ENCODE measurements at places on chromosomes 11 and 22.

- H3K27ac ChIP-seq = no peak overlapping the region
- no peaks in the 10 kb centered on the region for H3K36me3 ChIP-seq
- peaks cover 3% of the 10 kb centered on the region for H3K27me3 ChIP-seq
- no peak for DNase-seq
These were observed 89.6 kb downstream of the SERGEF start for GRCh38 chr11:17923217-17923616.

- no peaks in the 10 kb centered on the region for H3K4me1 ChIP-seq
- peaks cover 39% of the 10 kb centered on the region for H3K27me3 ChIP-seq
- H3K4me3 ChIP-seq = no peak overlapping the region
These were observed 52.2 kb upstream of the PAX6 start for GRCh38 chr11:31863170-31863832.

DNA sequence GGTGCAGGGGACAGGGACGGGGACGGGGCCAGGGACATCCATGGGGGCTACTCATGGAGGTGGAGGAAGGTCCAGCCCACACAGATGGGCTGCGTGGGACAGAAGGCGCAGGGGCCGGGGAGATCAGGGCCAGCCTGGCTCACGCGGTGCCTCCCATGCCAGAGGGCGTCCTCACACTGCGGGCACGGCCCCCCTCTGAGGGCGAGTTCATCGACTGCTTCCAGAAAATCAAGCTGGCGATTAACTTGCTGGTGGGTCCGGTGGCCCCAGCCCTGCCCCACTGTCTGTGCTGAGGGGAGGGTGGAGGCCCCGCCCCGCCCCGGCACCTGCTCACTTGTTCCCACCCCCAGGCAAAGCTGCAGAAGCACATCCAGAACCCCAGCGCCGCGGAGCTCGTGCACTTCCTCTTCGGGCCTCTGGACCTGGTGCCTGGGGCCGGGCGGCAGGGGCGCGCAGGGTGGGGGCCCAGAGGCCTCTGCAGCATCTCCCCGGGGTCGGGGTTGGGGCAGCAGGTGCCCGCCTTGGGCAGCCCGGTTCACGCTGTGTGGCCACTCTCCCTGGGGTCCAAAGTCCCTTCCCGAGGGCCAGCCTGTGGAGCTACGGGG is 15.8 kb downstream of the EPS8L2 start:
- no peak overlapping the region for H3K27ac ChIP-seq
- no peaks in the 10 kb centered on the region for H3K36me3 ChIP-seq
- peaks cover 15% of the 10 kb centered on the region for H3K4me1 ChIP-seq
- H3K27me3 ChIP-seq = peaks cover 81% of the 10 kb centered on the region
- no peak for DNase-seq

DNA sequence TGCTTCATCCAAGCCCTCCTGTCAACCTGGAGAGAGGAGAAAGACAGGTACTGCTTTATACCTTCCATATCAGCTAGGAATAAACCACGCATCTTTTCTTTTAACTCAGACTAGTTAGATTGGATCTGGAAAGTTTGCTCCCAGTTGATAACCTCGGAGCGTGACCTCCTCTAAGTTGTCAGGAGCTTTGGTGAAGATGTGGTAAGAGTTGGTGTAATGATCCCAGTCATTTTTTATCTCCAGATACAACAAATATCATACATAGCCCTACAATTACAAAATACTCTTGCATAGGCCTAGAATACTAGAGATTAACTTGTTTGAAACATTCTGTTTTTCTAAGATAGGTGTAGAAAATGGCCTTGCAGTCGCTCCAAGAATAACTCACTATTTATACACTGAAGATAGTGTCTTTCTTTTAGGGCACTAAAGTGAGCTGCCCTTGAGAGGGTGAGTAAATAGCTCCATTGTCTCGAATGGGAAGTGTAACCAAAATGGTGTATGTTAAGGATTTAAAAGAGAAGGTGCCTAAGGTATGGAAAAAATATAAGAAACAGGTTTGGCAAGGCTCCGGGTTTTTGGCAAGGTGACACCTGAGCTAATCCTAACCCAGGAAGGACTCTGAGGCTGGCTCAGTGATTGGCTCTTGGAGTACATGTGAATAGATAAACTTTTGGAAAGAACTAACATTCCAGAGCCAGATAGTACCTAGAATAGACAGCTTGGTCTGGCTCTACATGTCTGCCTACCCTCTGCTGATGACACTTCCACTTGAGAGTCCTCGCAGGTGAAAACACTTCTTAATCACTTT is 59.4 kb downstream of the GLYATL1 start:
- peaks cover 2% of the 10 kb centered on the region for H3K27me3 ChIP-seq
- H3K36me3 ChIP-seq = no peaks in the 10 kb centered on the region
- H3K4me3 ChIP-seq = no peak overlapping the region
- no peaks in the 10 kb centered on the region for H3K4me1 ChIP-seq

DNA sequence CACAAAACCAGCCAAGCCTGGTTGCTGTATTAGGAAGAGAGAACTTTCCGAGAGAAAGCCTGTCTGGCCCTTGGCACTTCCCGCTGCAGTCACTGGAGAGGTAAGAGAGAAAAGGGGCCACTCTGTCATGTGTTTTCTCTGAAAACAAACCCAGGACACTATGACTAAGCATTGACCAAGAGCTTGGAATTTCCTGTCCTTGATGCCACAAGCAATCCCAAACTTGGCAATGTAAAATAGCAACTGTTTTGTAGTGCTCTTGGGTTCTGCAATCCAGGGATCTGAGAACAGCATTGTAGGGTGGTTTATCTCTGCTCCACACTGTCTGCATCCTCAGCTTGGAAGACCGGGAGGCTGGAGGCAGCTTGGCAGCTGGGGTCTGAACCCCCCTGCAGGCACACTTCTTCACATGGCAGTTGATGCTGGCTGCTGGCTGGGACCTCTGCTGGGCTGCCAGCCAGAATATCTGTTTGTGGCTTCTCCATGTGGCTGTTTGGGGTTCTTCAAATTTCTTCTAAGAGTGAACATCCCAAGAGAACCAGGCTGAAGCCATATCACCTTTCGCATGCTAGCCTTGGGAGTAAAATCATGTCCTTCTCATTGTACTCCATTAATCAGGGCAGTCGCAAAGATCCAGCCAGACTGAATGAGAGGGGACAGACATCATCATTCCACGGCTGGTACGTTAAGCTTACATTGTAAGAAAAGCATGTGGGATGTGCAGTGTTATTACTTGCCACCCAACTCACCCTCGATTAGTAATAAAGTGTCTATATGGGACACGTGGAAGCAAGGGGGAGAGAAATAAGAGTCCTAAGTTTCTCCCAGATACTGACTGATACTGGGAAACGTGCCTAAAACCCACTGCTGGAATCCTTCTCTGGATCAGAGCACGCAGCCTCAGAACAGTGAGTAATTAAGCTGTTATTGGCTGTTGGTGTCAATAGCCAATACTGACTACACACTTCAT is 537.4 kb upstream of the B3GAT1 start:
- no peaks in the 10 kb centered on the region for H3K36me3 ChIP-seq
- DNase-seq = no peak
- H3K27me3 ChIP-seq = peaks cover 19% of the 10 kb centered on the region
- H3K27ac ChIP-seq = peak overlapping the region; percentile 15
- peaks cover 84% of the 10 kb centered on the region for H3K4me1 ChIP-seq

GRCh38 chr22:44870021-44870420 is 117.6 kb downstream of the ARHGAP8 start:
- H3K27ac ChIP-seq = no peak overlapping the region
- H3K36me3 ChIP-seq = peaks cover 53% of the 10 kb centered on the region
- H3K4me1 ChIP-seq = peaks cover 21% of the 10 kb centered on the region
- no peaks in the 10 kb centered on the region for H3K27me3 ChIP-seq
- no peak for DNase-seq

DNA sequence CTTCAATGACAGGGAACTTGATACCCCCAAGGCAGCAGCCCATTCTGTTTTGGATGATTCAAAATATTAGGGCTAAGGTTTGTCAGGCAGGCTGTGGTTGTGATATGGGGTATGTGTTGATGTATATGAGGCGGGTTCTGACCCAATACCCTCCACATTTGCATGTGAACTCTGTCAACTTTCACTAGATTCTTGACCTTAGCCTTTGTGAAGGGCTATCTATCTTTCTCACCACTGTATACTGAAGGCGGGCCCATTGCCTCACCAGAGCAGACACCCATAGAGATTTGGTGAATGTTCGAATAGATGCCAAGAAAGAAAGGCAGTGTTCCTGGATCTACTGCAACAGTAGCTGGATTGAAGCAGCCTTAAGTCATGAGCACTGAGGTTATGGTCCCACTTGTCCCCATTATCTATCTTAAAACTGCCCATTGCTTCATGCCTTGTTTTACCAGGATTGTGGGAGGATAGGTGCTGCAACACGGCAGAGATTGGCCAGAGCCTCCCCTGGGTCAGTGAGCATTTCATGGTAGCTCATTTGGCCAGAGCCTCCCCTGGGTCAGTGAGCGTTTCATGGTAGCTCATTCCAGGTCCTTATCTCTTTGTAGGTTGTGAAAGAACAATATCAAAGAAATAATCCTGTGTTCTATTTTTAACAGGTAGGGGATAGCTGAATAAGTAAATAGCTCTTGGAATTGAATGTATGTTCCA is 399.6 kb downstream of the TMEM135 start:
- H3K27me3 ChIP-seq = peaks cover 3% of the 10 kb centered on the region
- no peak for DNase-seq
- no peak overlapping the region for H3K4me3 ChIP-seq
- H3K4me1 ChIP-seq = peaks cover 43% of the 10 kb centered on the region
- no peaks in the 10 kb centered on the region for H3K36me3 ChIP-seq

DNA sequence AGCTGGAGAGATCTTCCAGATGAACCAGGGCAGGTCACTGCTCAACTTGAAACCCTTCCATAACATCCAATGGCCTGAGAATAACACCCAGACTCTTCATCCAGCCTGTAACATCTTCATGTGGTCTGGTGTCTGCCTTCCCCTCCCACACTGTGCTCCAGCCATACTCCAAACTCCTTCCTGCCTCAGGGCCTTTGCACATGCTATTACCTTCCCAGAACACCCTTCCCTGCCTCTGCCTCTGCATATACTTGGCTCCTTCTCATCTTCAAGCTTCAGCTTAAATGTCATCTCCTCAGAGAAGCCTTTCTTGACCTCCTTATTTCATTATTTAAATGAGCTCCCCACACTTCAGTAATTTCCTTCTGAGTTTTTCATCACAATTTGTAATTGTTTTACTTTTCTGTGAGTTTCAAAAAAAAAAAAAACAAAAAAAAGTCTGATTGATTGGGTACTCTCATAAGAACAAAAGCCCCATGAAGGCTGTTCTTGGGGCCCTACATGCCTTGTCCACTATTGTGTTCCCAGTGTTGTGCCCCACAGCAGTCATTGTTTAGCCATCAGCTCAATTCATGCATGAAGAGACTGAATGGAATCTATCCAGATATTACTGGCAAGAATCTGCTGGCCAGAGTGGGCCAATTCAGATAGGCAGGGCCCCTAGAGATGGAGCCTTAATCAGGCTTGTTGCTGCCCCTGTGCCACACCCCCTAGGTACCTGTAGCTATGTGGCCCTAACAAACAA is 22.1 kb downstream of the LMO1 start:
- peak overlapping the region; percentile 92 for H3K27ac ChIP-seq
- H3K36me3 ChIP-seq = no peaks in the 10 kb centered on the region
- no peak for DNase-seq
- H3K27me3 ChIP-seq = peaks cover 6% of the 10 kb centered on the region
- H3K4me3 ChIP-seq = no peak overlapping the region

- peaks cover 20% of the 10 kb centered on the region for H3K4me1 ChIP-seq
- no peak overlapping the region for H3K4me3 ChIP-seq
- peaks cover 4% of the 10 kb centered on the region for H3K36me3 ChIP-seq
These were observed 347.0 kb upstream of the SYN3 start for GRCh38 chr22:33405194-33405593.
